ENCODE measurements at places on chromosomes 7 and 10. TPM values are rescaled to one million over a fixed set of nuclear protein-coding genes. Genes with fewer than 3 reads are reported as not detected.

ABCC2 gene
- 0.70 TPM for total RNA-seq

- H3K4me3 ChIP-seq = no peak overlapping the region
- peaks cover 32% of the 10 kb centered on the region for H3K36me3 ChIP-seq
- no peaks in the 10 kb centered on the region for H3K27me3 ChIP-seq
- peaks cover 40% of the 10 kb centered on the region for H3K4me1 ChIP-seq
- H3K27ac ChIP-seq = peak overlapping the region; percentile 73
- DNase-seq = peak; percentile 4
Observed at GRCh38 chr10:112532189-112532588, 85.2 kb downstream of the VTI1A start.

DNA sequence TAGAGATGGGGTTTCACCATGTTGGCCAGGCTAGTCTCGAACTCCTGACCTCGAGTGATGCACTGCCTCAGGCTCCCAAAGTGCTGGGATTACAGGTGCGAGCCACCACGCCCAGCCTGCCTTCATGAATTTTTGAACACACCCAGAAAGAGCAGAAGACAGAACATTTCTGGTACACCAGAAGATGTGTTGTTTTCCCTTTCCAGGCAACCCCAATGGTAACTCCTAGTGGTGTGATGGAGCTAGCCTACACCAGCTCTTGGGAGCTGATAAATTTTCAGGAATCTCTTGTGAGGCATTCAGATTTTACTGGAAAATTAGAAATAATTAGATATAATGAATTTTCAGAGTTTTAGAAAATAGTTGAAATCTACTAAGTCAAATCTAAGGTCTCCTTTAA lies 904 bp upstream of the CCDC7 start:
- H3K4me3 ChIP-seq = peak overlapping the region; percentile 98
- peaks cover 12% of the 10 kb centered on the region for H3K4me1 ChIP-seq
- H3K27me3 ChIP-seq = no peaks in the 10 kb centered on the region
- DNase-seq = no peak

- no peaks in the 10 kb centered on the region for H3K27me3 ChIP-seq
- DNase-seq = no peak
- H3K36me3 ChIP-seq = no peaks in the 10 kb centered on the region
- peaks cover 28% of the 10 kb centered on the region for H3K4me1 ChIP-seq
- H3K4me3 ChIP-seq = no peak overlapping the region
- no peak overlapping the region for H3K27ac ChIP-seq
Observed at GRCh38 chr7:55441002-55441401, 75.9 kb downstream of the LANCL2 start.

SMKR1 gene
- 6.1 TPM for total RNA-seq

- H3K4me3 ChIP-seq = no peak overlapping the region
- DNase-seq = peak; percentile 31
- peaks cover 27% of the 10 kb centered on the region for H3K27me3 ChIP-seq
- H3K27ac ChIP-seq = no peak overlapping the region
- H3K36me3 ChIP-seq = no peaks in the 10 kb centered on the region
Observed at GRCh38 chr10:112307358-112308124, 24.3 kb downstream of the TECTB start.

- peaks cover 7% of the 10 kb centered on the region for H3K36me3 ChIP-seq
- H3K27me3 ChIP-seq = no peaks in the 10 kb centered on the region
- H3K4me3 ChIP-seq = no peak overlapping the region
- H3K27ac ChIP-seq = no peak overlapping the region
- H3K4me1 ChIP-seq = peaks cover 29% of the 10 kb centered on the region
Observed at GRCh38 chr10:3980660-3981059, 195.7 kb upstream of the KLF6 start.

DNA sequence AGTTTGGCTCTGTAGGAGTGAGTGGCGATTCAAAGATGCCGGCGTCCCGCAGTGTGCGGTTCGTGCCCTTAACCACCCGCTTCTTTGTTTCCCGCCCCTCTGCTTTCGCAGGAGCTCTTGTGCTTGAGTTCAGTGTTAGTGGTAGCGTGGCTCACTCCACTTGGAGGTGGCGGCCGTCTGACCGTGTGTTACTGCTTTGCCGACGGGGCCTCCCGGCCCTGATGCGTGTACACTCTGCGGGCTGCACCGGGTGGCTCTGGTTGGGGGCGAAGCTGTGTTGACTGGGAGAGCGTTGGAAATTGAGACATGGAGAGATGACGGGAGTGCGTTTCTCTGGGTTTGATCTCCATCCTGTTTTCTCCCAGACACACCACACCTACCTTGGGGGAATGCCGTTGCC lies 31.4 kb downstream of the SHH start:
- H3K4me3 ChIP-seq = no peak overlapping the region
- peak overlapping the region; percentile 28 for H3K27ac ChIP-seq
- H3K36me3 ChIP-seq = peaks cover 27% of the 10 kb centered on the region

MYL10 gene
- total RNA-seq = not detected

- no peak for DNase-seq
- no peaks in the 10 kb centered on the region for H3K27me3 ChIP-seq
Observed at GRCh38 chr10:130169136-130169859, 33.1 kb downstream of the GLRX3 start.

GRCh38 chr10:126175641-126176262 lies 212.5 kb downstream of the ADAM12 start:
- no peak overlapping the region for H3K4me3 ChIP-seq
- H3K4me1 ChIP-seq = no peaks in the 10 kb centered on the region
- H3K27me3 ChIP-seq = peaks cover 4% of the 10 kb centered on the region
- H3K36me3 ChIP-seq = no peaks in the 10 kb centered on the region
- no peak for DNase-seq

GRCh38 chr10:37976091-37976879 lies at the start of gene ZNF25:
Gene ZNF25 (minus strand): TSS chr10:37976647. CDS start chr10:37971722, 4,925 bp downstream.
- peak; percentile 97 for DNase-seq
- peak within 1 kb of the TSS; percentile 97 for H3K27ac ChIP-seq
- peak within 1 kb of the TSS; percentile 90 for H3K4me3 ChIP-seq
- no peaks in the 10 kb centered on the region for H3K27me3 ChIP-seq
- H3K36me3 ChIP-seq = peaks cover 18% of the 10 kb centered on the region

DNA sequence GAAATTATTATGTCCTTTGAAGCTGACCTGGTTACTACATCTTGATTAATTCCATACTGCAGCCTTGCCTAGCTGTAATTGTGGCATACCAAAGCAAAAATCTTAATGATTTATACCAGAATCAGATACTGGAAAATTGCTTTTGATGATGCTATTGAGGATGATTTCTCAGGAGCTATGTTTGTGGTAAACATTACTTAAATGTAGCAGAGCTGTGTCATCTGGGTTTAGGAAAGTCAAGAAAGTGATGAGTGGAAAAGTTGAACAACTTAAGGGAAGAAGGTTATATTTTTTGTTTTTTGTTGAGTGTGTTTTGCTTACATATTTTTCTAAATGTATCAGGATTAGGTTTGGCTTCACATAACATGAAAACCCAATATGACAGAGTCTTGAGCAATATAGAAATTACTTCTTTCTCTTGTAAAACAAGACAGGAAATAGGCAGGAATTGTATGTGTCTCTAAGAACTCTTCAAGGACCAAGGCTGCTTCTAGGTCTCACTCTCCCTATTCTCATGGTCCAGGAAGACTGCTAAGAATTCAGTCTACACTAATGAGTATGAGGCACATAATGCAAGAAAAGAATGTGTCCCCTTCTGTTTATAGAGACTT lies 87.6 kb upstream of the MTPN start:
- H3K27me3 ChIP-seq = no peaks in the 10 kb centered on the region
- H3K4me1 ChIP-seq = peaks cover 5% of the 10 kb centered on the region
- peaks cover 2% of the 10 kb centered on the region for H3K36me3 ChIP-seq
- no peak overlapping the region for H3K27ac ChIP-seq
- H3K4me3 ChIP-seq = no peak overlapping the region

FANK1 gene
- 0.92 TPM for total RNA-seq

- H3K27me3 ChIP-seq = no peaks in the 10 kb centered on the region
- DNase-seq = no peak
Observed at GRCh38 chr7:123230147-123230546, 30.4 kb upstream of the SLC13A1 start.

HOXA10 gene
- not detected for total RNA-seq

EPO gene
- total RNA-seq = not detected

DNA sequence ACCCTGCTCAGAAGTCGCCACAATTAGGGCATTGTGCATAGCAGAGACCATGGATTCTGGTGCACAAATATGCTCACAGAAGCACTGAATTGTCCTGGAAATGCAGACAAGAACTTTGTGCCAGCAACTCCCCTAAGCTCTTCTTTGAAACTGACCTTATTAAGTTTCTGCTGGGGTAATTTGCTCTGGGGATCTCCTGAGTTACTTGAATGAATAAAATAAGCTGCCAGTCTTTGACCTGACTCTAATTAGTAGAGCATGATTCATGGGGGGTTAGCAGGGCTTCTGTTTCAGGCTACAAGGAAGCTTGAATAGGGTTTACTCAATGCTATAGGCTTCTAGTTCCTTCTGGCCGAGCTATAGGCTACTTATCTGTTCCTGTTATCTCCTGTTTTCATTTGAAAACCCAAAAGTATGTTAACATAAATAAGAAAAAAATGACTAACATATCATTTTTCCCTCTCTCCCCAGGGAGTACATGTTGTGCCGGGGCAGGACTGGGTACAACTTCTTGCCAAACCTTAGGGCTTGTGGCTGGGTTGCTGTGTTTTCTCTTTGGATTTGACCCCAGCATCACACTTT lies 169.0 kb upstream of the TMEM229A start:
- no peaks in the 10 kb centered on the region for H3K27me3 ChIP-seq
- no peak overlapping the region for H3K4me3 ChIP-seq
- no peaks in the 10 kb centered on the region for H3K4me1 ChIP-seq
- H3K36me3 ChIP-seq = no peaks in the 10 kb centered on the region
- H3K27ac ChIP-seq = no peak overlapping the region
- DNase-seq = no peak

GRCh38 chr7:45569290-45569685 lies 4.9 kb upstream of the ADCY1 start:
- peaks cover 39% of the 10 kb centered on the region for H3K27me3 ChIP-seq
- no peaks in the 10 kb centered on the region for H3K36me3 ChIP-seq
- no peak for DNase-seq

SPDYE1 gene
- total RNA-seq = not detected

SUN3 gene
- 0.54 TPM for total RNA-seq

DNA sequence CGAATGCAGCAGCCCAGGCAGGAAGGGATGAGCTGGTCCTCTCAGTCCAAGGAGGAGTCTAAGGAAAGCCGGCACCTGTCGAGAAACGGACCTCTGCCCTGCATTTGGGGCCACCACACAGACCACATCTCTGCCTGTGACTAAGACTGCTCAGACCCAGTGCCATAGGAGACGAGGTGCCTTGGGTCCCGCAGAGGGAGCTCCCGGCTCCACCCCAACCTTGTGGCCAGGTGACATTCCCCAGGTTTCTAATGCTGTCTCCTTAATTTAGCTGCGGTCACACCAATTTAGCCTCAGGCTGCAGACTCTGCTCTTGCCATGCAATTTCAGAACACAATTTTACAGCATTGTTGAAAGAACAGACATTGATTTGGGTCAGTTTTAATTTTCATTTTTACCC lies 22.8 kb upstream of the CRHR2 start:
- no peaks in the 10 kb centered on the region for H3K36me3 ChIP-seq
- no peaks in the 10 kb centered on the region for H3K4me1 ChIP-seq
- no peak overlapping the region for H3K27ac ChIP-seq

CCDC201 gene
- total RNA-seq = not detected

MMRN2 gene
- total RNA-seq = not detected

DNA sequence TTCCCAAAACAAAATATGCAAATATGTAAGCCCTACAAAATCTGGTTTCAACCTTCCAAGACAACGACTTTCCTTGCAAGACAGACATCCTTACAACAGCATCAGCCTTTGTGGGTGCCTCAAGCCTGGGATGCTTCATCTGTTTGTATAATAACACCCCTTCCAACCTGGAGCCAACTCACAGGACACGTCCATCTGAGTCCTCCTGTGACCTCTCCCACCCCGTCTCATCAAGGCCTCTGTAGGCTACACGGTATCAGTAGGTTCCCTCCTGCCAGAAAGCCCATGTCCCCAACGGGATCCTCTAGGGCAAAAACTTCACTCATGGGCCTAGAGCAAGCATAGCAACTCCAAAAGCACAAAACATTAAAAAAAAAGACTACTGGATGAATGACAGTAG lies 173.2 kb downstream of the TNS3 start:
- DNase-seq = no peak
- no peak overlapping the region for H3K4me3 ChIP-seq
- H3K27me3 ChIP-seq = no peaks in the 10 kb centered on the region

GRCh38 chr10:10132009-10132408 lies 885.7 kb upstream of the CELF2 start:
- H3K27ac ChIP-seq = no peak overlapping the region
- H3K4me3 ChIP-seq = no peak overlapping the region
- no peaks in the 10 kb centered on the region for H3K27me3 ChIP-seq
- no peak for DNase-seq

GRCh38 chr7:155913291-155913690 lies 101.0 kb upstream of the SHH start:
- no peaks in the 10 kb centered on the region for H3K4me1 ChIP-seq
- H3K27me3 ChIP-seq = no peaks in the 10 kb centered on the region
- no peak overlapping the region for H3K27ac ChIP-seq
- DNase-seq = no peak
- no peaks in the 10 kb centered on the region for H3K36me3 ChIP-seq

ETV1 gene
- 0.10 TPM for total RNA-seq

GRCh38 chr7:154929006-154929726 lies 73.8 kb downstream of the PAXIP1 start:
- H3K4me1 ChIP-seq = peaks cover 26% of the 10 kb centered on the region
- H3K4me3 ChIP-seq = peak overlapping the region; percentile 94
- peak overlapping the region; percentile 98 for H3K27ac ChIP-seq
- no peaks in the 10 kb centered on the region for H3K27me3 ChIP-seq
- H3K36me3 ChIP-seq = peaks cover 21% of the 10 kb centered on the region
- DNase-seq = no peak

DNMBP gene
- total RNA-seq = 2.2 TPM

DNA sequence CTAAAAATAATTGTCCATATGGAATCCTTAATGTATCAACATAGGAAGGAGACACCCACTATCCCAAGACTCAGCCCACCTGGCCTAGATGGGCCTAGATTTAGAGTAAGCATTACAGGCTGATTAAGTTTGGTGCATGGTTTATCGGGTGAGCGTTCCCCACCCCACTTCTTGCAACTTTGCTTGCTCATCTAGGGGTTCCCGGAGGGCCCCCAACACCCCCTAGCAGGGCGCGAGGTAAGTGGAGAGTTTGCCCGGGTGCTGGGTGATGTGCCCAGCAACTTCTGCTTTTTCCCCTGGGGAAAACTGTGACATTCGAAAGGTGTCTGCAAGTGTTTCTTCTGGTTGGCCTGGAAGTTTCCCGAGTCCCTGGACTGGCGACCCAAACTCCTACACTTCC lies 31.7 kb downstream of the SKIDA1 start:
- H3K27ac ChIP-seq = no peak overlapping the region
- H3K27me3 ChIP-seq = peaks cover 71% of the 10 kb centered on the region
- no peaks in the 10 kb centered on the region for H3K36me3 ChIP-seq
- peaks cover 15% of the 10 kb centered on the region for H3K4me1 ChIP-seq

DNA sequence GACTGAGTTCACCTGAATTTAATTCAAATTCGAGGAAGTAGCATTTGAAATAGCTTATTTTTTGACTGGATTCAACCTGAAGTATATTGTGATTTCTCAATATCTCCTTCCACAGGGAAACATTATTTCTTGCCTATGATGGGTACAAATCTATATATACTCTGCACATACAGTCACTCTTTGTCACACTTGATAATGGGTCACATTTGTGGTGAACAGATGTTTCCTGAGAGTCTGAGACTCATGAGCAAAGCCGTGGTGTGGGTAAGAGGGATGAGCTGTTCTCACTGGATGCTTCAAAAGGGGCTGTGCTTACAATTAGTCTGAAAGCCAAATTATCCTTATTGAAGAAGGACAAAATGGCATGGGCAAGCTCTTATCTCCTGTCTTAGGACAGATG lies 18.0 kb upstream of the TBXAS1 start:
- peaks cover 6% of the 10 kb centered on the region for H3K36me3 ChIP-seq
- no peak overlapping the region for H3K27ac ChIP-seq
- peaks cover 5% of the 10 kb centered on the region for H3K27me3 ChIP-seq
- H3K4me1 ChIP-seq = peaks cover 6% of the 10 kb centered on the region
- no peak for DNase-seq
